ENCODE measurements at places on chromosomes 1 and 21. TPM values are rescaled to one million over a fixed set of nuclear protein-coding genes. Genes with fewer than 3 reads are reported as not detected.
A peak's percentile ranks its signal among the peaks of the same experiment; 100 is the strongest.

DNA sequence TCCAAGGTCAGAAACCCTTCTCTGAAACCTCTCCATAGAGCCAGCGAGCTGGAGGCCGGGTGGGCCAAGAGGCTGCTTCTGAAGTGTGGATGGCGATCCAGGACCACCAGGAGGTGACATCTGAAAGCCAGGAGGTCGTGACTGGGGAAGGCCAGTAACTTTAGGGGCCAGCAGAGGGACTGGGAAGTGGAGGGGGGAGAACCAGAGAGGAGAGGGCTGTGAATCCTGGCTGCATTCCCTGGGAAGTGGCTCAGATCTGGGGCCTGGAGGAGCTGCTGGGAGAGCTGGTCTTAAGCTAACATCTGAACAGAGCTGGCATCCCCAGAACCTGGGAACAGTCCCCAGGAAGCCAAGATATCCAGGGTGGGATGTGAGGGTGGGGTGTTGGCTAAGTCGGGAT is 11.3 kb upstream of the EPHA8 start:
- no peak for DNase-seq

- DNase-seq, result no peak
Measured at GRCh38 chr1:86068841-86069756, 87.5 kb downstream of the COL24A1 start.

GRCh38 chr1:33608825-33609400 is 136.5 kb downstream of the ZSCAN20 start:
- DNase-seq, result no peak

DTL gene
- 3.9 TPM for total RNA-seq

NCAM2 gene
- 8.8 TPM for total RNA-seq

ELF3 gene
- 74.1 TPM for total RNA-seq

- DNase-seq, result peak; percentile 77
Measured at GRCh38 chr21:42061195-42061985, 9.7 kb upstream of the UMODL1 start.

DNA sequence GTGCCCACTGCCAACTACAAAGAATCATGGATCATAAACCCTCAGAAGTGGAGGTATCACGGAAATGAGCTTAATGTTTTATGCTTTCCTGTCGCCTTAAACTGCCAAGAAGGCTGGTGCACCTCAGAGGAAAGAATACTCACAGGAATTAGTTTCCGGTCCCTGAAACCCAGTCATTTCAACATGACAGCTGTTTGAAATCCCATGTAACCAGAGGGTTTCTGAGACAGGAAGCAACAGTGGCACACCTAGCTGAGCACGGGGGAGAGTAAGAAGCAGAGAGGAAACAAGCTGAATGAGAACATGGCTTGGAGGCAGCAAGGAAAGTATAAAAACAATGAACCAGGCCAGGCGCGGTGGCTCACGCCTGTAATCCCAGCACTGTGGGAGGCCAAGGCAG is 3.9 kb downstream of the JAK1 start:
- no peak for DNase-seq

- DNase-seq, result no peak
Measured at GRCh38 chr1:84907095-84907827, 14.3 kb upstream of the LPAR3 start.

GRCh38 chr1:165298203-165298820 is 58.2 kb downstream of the LMX1A start:
- no peak for DNase-seq

SFPQ gene
- total RNA-seq, result 182 TPM

DNA sequence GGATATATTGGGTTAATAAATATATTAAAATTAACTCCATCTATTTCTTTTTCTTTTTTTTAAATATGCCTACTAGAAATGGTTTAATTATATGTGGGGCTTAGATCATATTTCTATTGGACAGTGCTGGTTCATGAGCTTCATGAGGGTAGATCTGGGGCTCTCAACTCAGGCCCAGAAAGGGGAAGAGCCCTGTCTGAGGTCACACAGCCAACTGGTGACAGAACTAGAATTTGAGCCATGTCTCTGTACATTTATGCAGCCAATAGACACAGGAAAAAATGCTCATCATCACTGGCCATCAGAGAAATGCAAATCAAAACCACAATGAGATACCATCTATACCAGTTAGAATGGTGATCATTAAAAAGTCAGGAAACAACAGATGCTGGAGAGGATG is 5.1 kb upstream of the EPHB2 start:
- no peak for DNase-seq

DNA sequence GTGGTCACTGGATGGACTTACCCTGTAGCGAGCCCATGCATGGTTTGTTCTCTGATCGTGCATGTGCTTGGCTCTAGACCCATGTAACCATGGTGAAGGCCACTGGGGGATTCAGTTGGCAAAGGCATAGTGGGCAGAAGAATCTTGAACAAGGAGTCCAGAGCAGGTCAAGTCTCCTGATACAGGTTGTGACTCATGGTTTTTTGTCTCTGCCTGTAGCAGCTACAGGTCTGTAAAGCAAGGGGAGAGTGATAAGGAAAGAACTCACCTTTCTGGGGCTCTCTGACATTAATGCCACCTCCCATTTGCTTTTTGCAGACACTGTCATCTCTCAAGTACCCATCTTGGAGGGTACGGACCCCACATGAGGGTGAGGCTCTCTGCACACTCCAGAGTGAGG is 153.4 kb upstream of the CAMK1G start:
- no peak for DNase-seq

PLA2G2F gene
- not detected for total RNA-seq

DNA sequence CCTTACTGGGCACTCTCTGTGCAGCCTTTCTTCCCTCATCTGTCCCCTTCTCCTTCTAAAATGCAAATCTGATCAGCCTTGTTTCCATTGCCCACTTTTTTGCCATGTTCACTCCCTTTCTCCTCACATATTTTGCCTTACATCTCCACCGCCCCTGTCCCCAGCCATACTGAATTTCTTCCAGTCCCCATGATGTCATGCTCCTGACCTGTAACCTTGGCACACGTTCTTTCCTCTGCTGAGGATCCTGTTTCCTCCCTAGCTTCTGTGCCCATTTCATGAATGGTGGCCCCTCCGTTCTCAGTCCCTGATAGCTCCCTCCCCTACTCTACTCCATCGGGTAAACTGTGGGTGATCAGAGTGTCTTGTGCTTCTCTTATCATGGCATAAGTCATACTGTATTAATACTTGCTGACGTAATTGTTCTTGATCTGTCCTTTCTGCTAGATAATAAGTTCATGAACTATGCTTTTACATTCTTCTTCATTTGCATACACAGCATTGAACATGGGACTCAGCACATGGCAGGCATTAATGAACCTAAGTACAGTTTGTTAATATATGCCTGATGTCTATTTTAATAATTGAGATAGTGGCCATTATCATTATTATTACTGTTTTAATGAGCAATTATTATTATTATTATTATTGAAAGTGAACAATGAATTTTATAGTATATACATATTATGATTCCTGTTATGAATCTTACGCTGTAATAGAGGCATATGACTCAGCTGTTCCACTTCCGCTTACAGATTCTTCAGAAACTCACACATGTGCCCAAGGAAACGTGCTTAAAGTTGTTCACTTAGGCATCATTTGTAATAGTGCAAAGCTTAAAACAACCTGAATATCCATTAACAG is 28.5 kb downstream of the MAP3K21 start:
- no peak for DNase-seq

- DNase-seq, result no peak
Measured at GRCh38 chr1:90220496-90220895, 225.6 kb downstream of the ZNF326 start.

LDLRAD2 gene
- total RNA-seq, result 0.32 TPM

DNA sequence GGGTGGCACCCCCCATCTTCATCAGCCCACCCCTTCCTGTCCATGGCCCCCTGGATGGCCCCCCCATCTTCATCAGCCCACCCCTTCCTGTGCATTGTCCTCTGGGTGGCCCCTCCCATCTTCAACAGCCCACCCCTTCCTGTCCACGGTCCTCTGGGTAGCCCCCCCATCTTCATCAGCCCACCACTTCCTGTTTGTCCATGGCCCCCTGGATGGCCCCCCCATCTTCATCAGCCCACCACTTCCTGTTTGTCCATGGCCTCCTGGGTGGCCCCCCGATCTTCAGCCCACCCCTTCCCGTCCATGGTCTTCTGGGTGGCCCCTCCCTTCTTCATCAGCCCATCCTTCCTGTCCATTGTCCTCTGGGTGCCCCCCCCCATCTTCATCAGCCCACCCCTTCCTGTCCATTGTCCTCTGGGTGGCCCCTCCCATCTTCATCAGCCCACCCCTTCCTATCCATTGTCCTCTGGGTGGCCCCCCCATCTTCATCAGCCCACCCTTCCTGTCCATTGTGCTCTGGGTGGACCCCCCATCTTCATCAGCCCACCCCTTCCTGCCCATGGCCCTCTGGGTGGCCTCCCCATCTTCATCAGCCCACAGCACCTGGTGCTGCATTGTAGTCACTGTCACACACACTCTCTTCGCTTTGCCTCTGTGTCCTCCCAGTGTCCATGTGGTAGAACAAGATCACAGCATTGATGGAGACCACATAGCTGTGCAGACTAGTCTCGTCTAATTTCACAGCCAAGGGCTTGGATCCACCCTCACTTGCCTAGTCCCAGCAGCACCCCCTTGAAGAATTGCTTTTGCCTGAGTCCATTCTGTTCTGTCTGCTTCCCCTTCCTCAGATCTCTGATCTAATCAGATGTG is 95.9 kb downstream of the PCBP3 start:
- DNase-seq, result no peak

DNA sequence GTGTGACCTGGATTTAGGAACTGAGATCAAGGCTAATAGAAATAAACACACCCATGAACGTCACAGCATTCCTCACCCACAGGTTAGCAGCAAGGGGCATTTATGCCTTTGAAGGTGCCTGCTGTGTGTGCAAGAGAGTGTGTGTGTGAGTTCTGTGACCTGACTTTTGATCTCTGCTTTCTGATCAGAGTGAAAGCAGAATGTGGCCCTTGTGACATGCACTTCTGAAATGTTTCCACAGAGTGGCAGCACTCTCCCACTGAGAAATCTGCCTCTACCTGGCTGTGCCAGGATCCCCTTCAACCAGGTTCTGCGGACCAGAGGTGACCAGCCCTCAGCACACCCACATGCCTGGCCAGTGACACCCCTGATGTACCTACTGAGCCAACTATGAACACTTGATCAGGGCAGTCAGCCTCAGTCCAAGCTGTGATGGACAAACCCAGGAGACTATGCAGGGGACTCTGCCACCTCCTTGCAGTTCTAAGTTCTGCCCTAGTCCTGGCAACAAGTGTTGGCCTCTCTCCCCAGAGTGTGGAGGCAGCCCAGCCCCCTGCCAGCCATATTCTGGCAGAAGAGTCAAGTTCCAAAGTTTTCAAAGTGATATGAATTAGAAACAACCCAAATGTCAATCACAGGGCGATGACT is 41.0 kb downstream of the RXRG start:
- peak; percentile 47 for DNase-seq

DDR2 gene
- total RNA-seq, result 47.0 TPM

TCHH gene
- total RNA-seq, result 0.15 TPM

DNA sequence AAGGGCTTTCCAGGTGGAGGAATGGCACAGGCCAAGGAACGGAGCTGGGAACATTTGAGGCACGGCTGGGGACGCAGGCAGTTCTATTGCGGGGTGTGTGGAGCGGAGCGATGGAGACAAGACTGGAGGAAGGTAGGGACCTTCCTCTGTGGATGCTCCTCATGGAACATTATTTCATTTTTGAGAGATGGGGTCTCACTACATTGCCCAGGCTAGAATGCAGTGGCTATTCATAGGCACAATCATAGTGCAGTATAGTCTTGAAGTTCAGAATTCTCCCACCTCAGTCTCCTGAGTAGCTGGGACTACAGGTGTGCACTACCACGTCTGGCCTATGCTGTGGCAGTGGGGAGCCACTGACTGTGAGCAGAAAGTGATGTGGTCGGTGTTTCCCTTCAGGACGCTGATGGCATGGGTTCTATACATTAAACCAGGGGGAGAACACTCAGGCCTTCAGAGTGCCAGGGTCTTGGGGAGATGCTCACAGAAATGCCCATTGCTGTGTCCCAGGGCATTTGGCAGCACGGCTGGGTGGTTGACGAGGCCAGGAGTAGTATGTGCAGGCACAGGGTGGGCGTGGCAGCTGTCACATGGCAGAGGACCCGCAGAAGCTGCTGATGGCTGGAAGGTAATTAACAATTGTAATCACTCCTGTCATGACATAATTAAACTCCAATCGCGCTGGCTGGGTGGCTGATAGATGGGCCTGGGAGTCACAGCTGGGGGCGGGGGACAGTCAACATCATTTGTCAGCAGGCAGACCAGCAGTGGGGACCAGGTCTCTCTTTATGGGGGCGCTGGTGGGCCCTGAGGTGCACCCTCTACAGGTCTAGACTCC is 40.8 kb upstream of the ACOT11 start:
- no peak for DNase-seq

RNF186 gene
- total RNA-seq, result not detected

C1orf87 gene
- 7.4 TPM for total RNA-seq

DNA sequence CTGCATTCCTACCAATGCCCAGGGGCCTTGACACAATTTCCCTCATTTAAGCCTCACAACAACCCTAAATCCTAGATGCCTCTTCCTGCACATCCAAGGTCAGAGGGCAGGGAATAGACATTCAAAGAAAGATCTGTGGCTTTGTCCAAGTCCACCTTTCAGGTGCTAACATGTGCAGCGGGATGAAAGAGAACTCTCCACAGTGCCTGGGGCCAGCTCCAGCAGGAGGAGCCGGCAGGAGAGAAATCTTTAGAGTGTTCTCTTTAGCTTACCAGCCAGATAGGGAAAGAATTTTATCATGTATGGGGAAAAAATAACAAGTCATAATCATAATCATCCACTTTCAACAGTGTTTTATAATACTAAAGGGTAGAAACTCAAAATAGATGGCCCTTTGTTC is 319.7 kb downstream of the MATN1 start:
- no peak for DNase-seq

GRCh38 chr1:36781098-36781497 is 253.2 kb downstream of the GRIK3 start:
- DNase-seq, result no peak

- no peak for DNase-seq
Measured at GRCh38 chr21:28256837-28257236, 735.8 kb downstream of the LTN1 start.

DNA sequence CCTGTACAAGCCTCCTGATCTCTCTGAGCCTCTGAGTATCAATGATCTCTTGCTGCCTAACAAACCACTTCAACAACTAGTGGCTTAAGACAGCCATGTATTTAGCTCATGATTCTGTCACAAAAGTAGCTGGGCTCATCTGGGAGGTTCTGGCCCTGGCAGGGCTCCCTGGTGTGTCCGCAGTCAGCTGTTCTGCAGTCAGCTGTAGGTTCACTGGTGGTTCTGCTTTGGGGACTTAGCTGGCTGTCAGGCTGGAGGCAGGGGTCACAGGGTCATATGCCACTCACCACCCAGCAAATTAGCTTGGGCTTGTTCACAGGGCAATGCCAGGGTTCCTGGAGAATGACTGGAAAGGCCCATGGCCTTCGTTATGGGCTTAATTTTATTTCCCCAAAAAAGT is 64.8 kb downstream of the DISP3 start:
- no peak for DNase-seq

All from lower lobe of right lung (tissue), 2 donors.